NCI-H2081 treated with DMSO at 0.1 percent for 48 hours (cell line): ENCODE measurements at places on chromosomes 16 and 17.

GRCh38 chr17:76718516-76718915 lies 7.8 kb upstream of the MXRA7 start:
- no peak for DNase-seq

DNA sequence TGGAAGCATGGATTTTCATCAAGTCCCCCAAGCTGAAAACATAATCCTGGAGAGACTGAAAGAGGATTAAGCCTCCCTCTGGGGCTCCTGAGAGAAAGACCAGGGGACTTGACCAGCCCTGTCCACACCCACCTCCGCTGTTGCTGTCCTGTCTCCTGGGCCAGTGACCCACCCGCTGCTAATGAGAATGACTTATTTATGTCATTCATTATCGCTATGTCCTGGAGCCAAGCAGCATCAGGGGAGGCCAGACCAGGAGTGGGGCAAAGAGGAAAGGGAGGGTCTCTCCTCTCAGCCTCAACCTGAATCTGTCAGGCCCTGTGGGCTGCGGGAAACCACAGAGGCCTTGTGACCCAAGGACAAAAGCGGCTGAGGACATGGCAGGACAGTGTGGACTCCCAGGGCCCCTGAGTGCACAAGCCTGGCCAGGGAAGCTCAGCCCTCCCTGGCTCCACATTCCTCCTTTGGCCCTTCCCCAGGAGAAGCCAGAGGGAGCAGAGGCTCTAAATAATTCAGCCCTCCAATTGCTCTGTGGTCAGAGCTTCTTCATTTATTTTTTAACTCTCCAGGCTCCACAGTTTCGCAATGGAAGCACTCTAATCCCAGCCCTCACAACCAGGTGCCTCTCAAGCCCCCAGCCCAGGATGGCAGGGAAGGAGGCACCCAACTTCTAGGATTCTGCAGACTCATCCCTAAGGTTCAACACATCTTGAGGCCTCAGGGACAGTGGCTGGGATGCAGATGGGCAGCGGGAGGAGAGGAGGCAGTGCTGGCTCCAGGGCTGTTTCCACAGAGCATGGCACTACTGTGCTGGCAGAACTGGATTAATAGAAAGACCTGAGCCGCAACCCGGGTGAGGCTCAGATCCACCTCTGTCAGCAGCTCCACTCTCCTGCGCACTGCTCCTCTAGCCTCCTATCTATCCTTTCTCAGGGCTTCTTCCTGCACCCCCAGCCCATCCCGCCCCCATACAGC lies 19.1 kb downstream of the CUEDC1 start:
- no peak for DNase-seq

GRCh38 chr16:19284207-19284606 lies 1.3 kb upstream of the CLEC19A start:
- DNase-seq, result no peak

DNA sequence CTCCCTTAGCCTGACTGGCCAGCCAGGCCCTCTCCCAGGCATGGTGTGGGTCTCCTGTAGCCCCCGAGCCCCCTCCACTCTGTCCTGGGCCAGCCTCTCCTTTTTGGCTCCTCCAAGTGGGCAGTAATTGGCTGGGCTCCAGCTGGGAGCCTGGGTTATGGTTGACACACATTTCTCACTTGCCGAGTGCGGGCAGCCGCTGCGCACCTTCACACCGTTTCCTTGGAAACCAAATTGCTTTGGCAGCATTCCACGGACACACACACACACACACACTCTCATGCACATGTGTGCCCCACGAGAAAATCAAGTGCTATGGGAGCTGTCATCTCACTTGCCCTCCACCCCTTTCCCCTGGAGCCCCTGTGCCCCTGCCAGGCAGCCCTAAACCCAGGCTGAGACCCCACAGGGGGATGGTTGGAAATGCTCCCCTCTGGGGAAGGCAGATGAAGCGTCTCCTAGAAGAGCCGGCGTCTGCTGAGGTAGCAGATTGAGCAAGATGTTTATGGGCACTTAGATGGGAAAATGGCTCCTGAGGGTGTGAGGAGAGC lies 402.7 kb upstream of the TNRC6C start:
- peak; percentile 5 for DNase-seq

GRCh38 chr16:85612801-85613603 lies at the start of gene GSE1:
GSE1 (plus strand) TSS chr16:85613322; CDS start chr16:85613392, 70 bp downstream.
- peak; percentile 48 for DNase-seq

GRCh38 chr17:1460233-1460632 lies 4.2 kb upstream of the CRK start:
- DNase-seq, result no peak

DNA sequence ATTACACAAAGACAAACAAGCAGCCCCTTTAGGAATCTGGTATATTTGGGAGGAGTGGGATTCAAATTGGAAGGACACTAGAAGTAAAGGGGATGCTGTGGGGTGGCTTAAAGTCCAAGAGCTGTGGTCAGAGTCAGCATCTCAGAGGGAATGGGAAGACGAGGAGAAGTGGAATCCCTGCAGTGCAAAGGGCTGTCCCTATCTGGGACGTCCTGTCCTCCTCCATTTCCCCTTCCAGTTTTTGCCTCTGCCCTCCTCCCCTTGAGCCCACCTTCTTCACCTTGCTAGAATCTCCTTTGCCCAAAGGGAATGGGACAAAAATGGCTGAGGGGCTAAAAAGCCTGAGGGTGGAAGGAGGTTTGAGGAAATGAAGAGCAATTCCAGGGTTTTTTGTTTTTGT lies 4.2 kb upstream of the PLXDC1 start:
- DNase-seq, result no peak

DNA sequence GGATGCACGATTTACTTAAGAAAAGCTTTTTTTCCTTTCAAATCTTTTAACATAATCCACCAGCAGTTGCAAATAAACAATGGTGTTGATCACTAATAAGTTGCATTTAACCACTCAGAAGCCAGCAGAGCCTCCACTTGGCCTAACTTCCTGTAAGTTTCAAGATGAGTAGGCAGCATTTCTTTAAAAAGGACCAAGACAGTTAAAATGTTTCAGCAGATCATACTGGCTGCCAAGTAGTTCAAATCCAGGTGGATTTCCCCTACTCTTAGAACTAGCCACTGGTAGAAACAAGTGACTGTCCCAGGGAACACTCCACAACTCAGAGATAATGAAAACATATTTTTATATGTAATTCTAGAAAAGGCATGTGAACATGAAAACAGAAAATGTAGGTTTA lies 17.0 kb upstream of the RFFL start:
- DNase-seq, result no peak

GRCh38 chr16:27625050-27625697 lies 75.2 kb downstream of the KATNIP start:
- DNase-seq, result no peak

DNA sequence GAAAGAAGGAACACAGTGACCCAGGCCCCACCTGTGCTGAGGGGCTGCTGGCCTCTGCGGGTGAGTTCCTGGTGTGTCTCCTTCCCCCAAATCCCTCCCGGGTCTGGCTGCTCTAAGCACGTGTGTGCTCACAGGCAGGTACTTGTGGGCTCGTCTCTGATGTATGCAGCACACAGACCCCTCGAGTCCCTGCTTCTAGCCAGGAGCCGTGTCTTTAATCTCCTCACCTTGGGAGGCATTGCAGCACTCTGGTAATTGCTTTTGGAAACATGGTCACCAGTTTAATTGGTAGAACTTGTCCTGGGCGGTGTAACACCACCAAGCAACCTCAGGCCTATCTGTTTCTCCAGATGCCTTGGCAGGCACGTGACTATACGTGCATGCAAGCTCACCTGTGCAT lies 8.8 kb upstream of the RPL38 start:
- DNase-seq, result no peak

DNA sequence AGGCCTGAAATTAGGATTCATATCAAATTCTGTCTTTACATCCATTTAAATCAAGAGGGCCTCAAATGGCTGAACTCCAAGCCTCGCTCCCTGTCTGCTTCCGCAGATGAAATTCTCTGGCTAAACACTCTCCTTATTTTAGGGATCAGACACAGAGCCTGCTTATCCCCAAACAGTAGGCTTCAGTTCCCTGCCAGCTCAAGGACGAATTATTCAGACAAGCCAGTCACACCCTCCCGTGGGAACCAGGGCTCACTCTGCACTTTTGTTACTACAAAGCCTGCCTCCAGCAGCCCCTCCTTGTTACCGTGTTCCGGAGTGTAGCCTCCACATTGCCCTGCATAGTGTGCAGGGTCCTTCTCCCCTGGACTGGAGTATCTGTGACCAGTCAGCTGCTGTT lies 46.6 kb upstream of the LCMT1 start:
- DNase-seq, result no peak

GRCh38 chr16:35207059-35207999 lies 1747.9 kb downstream of the TP53TG3F start:
- DNase-seq, result no peak

DNA sequence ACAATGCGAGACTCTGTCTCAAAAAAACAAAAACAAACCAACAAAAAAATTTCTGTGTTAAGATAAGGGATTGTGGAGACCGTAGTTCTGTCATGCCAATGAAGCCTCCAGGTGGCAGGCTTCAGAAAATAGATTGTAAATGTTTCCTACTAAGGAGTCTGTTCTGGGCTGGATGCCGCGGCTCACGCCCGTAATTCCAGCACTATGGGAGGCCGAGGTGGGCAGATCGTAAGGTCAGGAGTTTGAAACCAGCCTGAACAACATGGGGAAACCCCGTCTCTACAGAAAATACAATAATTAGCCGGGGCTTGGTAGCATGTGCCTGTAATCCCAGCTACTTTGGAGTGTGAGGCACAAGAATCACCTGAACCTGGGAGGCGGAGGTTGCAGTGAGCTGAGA lies 4.4 kb upstream of the SNX29 start:
- DNase-seq, result no peak

DNA sequence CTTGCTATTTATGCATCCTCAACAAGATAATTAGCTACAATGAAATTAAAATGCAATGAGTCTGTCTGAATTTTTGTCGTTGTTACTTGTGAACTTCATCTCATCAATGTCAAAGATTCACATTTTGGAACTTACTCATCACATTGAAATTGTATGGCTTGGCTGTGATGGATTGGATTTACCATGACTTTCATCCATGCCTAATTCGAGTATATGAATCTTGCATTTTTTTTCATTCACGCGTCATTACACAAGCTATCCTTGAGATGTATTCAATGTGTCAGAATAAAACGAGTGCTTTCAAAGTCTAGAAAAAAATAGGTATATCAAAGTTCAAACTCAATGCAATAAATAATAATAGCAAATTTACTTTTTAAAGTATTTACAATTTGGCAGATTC lies 265.3 kb downstream of the MAP2K6 start:
- DNase-seq, result no peak

DNA sequence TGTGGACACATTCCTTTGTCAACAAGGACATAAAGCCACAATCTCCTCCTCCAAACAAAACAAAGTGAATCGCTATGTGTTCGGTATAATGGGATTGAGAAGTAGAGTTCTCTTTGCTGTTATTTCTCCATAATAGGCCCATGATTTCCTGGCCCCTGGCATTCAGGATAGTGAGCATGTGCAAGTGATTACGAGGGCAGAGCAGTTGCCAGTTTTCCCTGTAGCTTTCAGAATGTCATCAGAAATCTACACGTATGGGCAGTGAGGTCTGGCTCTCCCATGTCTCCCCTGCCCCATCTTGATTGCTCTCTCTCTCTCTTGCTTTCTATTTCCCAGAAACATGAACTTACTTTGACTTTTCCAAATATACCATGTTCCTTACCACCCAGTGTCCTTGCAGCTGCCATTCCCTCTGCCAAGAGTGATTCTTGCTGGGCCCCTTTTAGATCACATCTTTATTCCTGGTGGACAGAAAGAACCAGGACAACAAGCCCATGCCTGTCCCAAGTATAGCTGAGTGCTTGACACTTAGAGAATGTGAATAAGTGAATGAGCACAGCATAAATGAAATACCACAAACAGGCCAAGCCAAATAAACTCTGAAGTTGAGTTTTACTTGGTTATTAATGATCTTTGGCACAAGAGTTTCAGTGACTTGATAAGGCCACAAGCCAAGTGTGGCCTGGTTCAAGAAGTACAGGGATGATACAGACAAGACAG lies 273.1 kb downstream of the CDH13 start:
- DNase-seq, result no peak

- DNase-seq, result no peak
Observed at GRCh38 chr17:35900280-35900679, 20.1 kb upstream of the CCL5 start.

- DNase-seq, result no peak
Observed at GRCh38 chr17:82287013-82287867, 13.7 kb upstream of the CSNK1D start.

- DNase-seq, result no peak
Observed at GRCh38 chr17:40298726-40299125, 10.3 kb upstream of the RARA start.

DNA sequence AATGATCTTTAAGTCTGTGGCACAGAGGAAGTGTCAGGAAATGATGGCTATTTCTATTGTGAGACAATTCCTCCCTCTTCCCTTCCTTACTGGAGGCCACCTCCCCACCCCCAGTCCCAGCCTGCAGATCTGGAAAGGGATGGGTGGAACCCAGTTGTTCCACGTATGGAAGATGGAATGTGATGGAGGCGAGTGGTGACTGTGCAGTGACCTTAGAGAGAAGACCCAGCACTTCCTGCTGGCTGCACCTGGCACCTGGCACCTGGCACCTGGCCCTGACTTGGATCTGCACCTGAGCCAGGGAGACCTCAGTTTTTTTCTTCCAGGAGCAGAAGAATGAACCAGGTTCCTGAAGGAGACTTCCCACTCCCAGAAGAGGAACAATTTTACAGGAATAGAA lies 33.0 kb upstream of the TMC5 start:
- no peak for DNase-seq

DNA sequence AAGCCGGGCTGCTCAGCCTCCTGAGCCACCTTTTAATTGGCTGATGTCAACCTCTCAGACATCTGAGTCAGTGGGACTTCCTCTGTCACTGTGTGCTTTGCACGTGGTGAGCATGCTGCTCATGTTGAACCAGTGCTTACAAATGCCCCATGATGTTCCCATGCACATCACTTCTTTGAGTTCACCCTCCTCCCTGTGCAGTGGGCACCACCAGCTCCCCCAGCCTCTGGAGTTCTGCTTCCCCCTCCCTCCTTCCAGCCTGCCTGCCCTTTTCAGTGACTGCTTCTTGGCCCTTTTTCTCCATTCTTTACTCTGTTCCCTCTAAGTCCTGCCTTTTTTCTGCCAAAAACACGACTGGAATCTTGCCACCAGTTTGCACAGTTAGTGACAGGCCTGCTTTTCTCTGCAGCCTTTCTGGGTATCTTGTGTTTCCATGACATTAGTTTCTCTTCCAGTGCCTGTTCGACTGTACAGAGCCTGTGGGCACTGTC lies 41.6 kb downstream of the USP10 start:
- no peak for DNase-seq

- DNase-seq, result no peak
Observed at GRCh38 chr17:7133424-7133823, 18.8 kb upstream of the ASGR2 start.
